AG09319 (cell line): ENCODE measurements at places on chromosomes 1 and 21.

GRCh38 chr21:43585924-43586413, 73.3 kb downstream of the HSF2BP start:
- DNase-seq, result peak; percentile 95

DNA sequence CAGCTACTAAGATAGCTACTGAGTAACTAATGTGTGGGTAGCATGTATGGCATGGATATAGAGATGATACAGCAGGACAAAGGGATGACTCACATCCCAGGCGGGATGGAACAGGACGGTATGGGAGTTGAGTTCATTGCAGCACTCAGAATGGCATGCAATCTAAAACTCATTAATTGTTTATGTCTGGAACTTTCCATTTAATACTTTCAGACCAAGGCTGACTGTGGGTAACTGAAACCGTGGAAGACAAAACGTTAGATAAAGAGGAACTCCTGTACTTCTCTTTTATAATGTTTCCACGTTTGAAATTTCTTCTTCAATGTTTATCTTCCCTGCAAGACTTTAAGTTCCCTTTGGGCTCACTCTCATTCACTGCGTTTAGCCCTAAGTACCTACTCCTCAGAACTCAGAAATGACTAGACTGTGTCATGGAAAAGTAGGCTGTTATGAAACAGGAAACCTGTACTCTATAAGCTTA, 151.9 kb downstream of the MAGI3 start:
- DNase-seq, result no peak

- no peak for DNase-seq
These were observed 34.2 kb upstream of the TMEM125 start for GRCh38 chr1:43235451-43236121.

GRCh38 chr1:175313672-175314225, 121.2 kb upstream of the KIAA0040 start:
- DNase-seq, result no peak

- DNase-seq, result no peak
These were observed 23.0 kb downstream of the ERICH3 start for GRCh38 chr1:74650561-74650960.

DNA sequence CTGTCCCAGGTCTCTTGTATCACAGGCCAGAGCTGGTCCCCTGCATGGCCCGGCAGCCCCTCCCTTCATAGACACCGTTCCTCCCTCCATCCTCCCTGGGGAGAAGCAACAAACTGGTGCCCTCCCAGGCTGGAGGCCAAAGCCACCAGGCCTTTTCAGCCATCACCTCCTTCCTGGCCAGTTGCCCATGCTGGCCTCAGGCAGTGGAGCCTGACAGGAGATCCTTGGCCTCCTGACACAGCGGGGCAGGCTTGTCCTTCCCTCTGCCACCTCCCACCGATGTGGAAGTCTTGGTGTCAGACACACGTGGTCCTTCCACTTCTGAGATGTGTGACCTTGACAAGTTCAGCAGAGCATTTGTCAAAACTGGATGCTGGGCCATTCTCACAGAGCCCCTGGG, 206.0 kb downstream of the HIVEP3 start:
- no peak for DNase-seq
